Stimulated activated CD4-positive, alpha-beta T cell treated with anti-CD3 and anti-CD28 coated beads, Interleukin-2, amount 100 ng/mL, for 48 hours (primary cell): ENCODE measurements at places on chromosomes 12 and 14.

DNA sequence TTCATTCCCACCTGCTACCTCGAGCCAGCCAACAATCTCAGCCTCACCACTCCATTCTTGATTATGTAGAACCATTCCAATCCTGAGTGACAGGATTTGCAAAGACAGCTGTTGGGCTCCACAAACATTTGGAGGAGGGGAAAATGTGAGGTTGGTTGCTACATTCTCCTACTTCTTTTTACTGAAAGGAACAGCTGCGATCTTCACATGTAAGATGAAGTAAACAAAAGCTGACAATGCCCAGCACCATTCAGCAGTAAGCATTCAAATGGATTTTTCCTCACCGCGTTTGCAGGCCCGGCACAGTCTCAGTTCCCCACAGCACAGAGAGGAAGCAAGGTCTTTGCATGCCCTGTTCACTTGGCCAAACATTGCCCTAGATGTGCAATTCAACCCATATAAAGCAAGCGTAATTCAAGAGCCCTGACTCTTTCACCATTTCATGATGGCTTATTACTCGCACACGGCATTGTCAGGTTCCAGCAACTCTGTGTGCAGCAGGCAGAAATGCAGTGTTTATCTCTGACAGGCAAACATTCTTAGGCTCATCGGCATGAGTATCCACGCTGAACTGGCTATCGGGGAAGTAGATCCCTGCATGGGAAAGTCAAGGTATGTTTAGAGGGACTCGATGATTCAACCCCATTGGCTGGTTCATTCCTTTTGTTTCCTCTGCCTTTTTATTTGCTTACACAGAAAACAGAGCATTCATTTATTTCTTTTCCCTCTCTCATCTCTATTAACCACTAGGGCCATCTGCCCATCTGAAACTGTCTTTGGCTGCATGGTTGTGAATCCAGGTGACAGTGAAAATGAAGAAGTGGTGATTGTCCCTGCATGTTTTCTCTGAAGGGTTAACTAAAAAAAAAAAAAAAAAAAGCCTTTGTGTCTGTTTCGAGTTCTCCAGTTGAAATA is 236.1 kb upstream of the PLEKHG7 start:
- no peak for DNase-seq

- DNase-seq = no peak
These were observed 256.6 kb downstream of the NAV3 start for GRCh38 chr12:78087363-78087675.

- DNase-seq = no peak
These were observed 407.0 kb downstream of the MED13L start for GRCh38 chr12:115870510-115870909.

DNA sequence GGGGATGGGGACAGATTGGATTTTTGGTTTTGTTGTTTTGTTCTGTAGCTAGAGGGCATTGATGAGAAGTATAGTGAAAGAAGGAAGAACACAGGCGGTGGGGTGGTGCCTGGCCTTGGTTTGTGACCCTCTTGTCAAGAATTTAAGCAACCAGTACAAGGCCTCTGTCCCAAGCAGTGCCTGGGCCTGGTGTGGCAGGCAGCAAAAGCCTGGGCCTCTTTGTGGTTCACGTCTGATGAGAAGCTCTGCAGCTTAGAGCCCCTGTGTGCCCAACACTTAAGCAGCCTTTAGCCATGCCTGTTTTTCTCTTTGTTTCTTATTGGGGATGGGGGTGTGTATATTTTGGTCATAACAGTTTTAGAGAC is 98.0 kb downstream of the PPP2R5C start:
- DNase-seq = no peak

- DNase-seq = no peak
These were observed 362.6 kb downstream of the TMTC2 start for GRCh38 chr12:83049306-83049705.

- no peak for DNase-seq
These were observed 184.7 kb downstream of the TSPAN9 start for GRCh38 chr12:3261782-3262359.
